ENCODE measurements at places on chromosomes 5 and 9. TPM values are rescaled to one million over a fixed set of nuclear protein-coding genes. Genes with fewer than 3 reads are reported as not detected.

DNA sequence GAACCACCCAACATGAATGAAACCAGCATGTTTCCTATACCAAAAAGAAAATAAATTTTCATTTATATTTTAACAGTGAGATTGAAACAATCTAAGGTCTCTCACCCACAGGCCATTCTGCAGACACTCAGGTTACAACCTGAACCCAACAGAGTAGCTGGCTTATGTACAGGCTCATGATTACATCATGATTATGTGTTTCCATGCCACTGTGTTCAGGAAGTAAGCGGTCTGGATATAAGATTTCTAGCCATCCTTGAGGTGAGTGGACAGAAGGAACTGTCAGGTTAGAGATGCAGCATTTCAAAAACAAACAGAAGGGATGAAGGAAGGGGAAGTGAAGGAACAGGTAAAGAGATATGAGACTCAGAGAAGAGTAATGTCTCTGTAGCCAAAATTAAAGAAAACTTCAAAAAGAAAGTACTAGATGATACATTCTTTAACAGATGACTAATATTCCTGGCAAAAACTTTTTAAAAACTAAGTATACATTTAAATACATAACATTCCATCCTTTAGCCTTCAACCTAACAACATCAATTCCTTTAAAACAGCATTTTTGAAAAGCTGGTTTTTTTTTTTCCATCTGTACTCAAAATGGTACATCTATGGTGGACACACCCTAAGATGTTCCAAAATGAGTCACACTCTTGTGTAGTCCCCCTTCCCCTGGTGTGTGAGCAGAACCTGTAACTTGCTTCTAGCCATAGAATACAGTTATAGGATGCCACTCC lies 119.8 kb downstream of the LPAR1 start:
- no peak for DNase-seq

DNA sequence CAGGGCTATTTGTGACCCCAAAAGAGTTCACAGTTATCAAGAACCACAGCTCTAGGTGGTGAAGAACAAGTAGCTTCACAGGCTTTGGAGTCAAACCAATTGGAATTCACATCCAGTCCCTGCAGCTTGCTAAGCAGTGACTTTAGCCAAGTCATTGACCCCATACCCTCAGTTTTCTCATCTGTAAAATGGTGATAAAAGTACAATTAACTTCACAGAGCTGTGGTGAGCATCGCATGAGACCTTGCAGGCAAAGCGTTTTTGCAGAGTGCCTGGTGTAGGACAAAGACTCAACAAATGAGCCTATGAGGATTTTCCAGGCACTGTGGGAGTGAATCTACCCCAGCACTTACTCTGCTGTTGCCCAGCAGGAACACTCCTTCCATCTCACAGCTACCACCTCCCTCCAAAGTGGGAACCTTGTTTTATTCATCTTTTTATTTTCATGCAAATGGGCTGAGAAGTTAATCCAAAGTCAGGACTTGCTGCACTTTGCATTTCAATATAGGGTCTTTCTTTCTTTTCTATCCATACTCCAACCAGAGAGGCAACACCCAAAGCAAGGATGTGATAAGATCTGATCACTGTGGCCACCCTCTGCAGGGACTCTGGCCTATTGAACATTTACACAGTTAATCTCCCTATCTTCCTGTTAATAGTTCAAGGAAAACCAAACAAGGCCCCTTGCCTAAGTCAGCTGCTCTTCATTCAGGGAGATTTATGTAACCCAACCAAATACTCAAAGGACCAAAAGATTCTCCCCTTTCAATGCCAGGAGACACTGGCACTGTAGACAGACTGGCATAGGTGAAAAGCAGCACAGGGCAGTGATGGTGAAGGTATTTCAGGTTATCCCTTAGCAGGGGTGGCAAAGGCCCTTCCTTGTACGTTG lies 41.9 kb downstream of the ABCA1 start:
- no peak for DNase-seq

NXNL2 gene
- not detected for total RNA-seq

DNA sequence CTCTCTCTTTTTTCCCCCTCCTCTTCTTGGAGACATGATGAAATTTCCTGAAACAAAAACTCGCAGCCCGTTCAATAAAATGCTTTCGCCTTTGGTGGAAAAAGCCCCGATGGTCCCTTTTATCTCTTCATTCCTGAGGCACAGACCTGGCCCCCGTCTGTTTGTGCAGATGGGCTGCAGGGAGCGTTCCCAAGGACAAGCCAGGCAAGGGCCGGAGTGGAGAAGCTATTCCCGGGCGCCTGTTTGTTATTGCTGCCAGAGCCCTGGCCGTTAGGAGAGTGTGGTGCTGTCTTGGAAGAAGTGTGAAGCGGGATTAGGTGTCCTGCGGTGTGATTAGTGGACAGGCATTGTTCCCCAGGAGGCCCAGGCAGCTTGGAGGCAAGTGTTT lies 71.9 kb downstream of the SMIM23 start:
- no peak for DNase-seq

GRCh38 chr9:5644501-5644900 lies 15.6 kb downstream of the RIC1 start:
- no peak for DNase-seq

DNA sequence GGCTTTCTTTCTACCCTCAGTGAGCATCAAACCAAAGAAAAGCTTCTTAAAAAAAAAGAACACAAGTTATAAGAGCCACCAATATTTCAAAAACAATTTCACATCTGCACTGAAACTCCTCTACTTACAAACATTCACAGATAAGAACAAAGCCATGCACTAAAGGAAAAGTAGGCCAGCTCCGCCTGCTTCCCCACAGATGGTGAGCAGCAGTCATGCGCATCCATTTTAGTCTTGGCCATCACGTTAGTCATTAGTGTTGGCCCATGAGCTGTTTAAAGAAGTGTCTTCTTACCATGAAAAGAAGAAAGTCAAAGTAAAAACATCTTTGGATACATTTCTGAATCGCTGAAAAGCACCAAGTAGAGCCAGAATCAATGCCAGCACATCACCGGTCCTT lies 40.0 kb upstream of the SMIM23 start:
- DNase-seq, result no peak

DNA sequence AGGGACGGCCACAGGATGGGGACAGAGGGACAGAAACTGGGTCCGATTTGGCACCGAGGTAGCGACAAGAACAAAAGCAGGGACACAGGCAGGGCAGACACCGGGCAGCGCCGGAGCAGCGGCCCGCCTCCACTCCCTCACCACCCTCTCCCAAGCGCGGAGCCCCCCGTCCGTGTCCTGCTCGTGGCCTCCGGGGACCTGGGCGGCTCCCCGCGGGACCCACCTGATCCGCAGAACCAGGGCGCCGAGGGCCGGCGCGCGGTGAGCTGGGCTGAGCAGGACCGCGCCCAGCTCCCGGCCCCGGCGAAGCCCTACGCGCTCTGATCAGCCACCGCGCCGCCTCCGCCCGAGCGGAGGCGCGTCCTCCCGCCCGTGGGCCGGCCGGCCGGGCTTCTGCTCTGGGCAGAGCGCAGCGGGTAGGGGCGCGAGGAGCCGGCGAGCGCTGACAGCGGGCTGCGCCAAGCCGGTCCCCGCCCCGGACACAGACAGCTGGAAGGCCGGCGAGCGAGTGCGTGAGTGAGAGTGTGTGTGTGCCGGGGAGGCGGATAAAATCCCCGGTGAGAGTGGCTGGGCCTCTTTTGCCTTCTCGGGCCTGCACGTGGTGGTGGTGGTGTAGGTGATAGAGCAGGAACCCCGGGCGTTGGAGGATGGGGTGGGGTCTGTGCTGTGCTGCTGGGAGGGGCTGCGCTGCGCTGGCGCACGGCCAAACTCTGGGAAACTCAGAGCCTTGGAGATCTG lies at the start of gene GGTA1:
GGTA1 (minus strand) TSS at position 418 of the 738 bp plus-strand sequence. CDS start 31,922 bp downstream, outside the sequence.
- peak; percentile 52 for DNase-seq

CSF2 gene
- not detected for total RNA-seq

GRCh38 chr9:104866191-104866590 lies 61.8 kb downstream of the ABCA1 start:
- DNase-seq, result no peak

CCIN gene
- 0.22 TPM for total RNA-seq

PCDHA2 gene
- total RNA-seq, result not detected

GRCh38 chr5:3181671-3182070 lies 414.0 kb upstream of the IRX1 start:
- DNase-seq, result no peak

FAT2 gene
- not detected for total RNA-seq

TSSK1B gene
- total RNA-seq, result not detected

DNA sequence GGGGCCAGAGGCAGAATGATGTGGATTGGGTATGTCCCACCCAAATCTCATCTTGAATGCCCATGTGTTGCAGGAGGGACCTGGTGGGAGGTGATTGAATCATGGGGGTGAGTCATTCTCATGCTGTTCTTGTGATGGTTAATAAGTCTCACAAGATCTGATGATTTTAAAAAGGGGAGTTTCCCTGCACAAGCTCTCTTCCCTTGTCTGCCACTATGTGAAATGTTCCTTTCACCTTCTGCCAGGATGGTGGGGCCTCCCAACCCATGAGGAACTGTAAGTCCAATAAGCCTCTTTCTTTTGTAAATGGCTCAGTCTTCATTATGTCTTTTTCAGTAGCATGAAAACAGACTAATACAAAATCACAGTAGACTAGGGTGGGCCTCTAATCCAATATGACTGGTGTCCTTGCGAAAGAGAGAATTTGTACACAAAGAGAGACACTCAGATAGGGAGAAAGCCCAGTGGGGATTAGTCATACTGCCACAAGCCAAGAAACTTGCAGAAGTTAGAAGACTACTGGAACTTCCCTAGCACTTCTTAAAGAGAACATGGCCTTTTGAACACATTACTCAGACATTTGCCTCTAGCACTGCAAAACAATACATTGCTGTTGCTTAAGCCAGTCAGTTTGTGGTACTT lies 68.4 kb downstream of the ANXA1 start:
- no peak for DNase-seq

CARTPT gene
- not detected for total RNA-seq

ACTBL2 gene
- not detected for total RNA-seq

DNA sequence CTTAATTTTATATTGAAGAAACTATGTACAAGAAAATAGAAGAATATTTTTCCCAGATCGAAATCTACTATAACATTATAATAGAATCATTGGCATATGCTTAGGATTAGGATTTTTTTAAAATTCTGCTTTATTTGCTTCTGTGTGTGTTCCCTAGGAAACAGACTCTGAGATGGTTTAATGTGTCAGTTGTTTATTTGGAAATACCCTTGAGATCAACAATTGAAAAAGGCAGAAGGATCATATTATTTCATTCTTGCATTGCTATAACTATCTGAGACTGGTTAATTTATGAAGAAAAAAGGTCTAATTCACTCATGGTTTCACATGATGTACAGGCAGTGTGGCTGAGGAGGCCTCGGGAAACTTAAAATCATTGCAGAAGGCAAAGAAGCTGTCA lies 622.6 kb downstream of the PRR16 start:
- no peak for DNase-seq

FGF10 gene
- total RNA-seq, result not detected

DNA sequence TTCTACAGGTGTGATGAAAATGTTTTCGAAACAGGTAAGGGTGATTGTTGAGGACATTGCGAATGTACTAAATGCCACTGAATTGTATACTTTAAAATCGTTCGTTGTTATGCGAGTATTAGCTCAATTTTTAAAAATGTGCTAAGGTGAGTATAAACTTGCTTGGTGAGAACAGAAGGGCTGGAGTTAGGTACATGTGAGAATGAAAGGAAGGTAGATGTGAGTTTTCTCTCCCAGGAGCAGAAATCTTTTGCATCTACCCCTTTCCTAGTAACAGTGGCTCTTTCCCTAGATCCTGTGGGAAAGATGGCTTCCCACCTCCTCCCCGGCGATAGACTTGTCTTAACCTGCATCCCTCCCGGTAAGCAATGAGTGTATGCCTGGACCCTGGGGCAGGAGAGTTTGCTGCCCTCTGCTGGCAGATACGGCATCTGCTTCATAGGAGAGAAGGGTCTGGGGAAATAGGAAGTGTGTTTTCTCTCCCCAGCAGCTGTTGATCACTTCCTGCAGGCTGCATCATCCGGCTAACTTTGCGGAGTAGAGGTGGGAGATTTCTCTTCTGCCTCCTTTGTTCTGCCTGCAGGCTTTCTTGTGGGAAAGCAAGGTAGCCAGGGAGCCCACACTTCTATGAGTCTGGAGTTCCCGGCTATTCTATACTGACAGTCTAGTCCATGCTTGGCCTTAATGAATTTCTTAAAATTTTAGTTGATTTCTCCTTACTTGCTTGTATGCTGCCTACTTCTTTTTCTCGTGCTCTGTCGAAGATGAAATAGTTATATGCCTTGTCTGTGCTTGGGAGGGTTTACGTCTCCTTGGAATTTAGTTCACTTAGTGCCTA lies 373.3 kb upstream of the SEMA6A start:
- peak; percentile 8 for DNase-seq

COL5A1 gene
- total RNA-seq, result 164 TPM

DMXL1 gene
- 26.1 TPM for total RNA-seq

DNA sequence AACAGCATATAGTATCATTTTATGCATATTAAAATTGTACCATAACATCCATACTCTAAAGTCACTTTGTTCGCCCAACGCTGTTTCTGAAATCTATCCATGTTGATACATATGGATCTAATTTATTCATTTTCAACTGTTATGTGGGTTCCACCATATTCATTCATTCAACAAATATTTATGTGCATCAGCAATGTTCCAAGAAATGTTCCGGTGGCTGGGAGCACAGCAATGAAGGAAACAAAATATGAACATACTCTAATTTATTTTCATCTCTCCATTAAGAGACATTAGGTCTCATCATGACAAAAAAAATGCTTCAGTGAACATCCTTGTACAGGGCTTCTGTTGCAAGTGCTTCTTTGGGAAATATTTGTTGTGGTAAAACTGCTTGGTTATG lies 75.4 kb downstream of the MARCHF3 start:
- no peak for DNase-seq

DNA sequence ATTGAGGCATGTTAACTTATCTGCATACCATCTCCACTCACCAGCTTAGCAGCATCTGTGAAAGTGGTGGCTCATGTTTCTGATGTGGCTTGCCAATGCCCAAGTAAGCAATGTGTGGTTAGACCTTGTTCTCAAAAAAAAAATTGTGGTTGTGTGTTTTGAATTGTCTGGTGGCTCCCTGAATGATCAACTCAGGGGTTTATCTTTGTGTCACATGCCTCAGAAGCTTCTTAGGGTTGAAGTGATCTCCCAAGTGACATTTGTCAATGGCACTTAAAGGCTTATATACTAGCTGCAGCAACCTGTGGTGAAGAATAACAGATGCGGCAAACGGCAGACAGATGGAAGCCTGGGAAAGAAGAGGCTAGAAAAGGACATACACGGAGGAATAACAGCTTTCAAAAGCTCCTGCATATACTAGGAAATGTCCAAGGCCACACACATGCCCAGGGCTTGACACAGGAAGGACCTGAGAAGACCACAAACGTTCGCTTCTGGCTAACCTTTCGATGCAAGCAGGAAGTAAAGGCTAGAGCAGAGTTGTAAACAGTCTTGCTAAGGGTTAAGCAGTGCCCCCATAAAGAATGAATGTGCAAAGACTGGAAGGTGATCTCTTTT lies 42.2 kb upstream of the FSD1L start:
- DNase-seq, result peak; percentile 40

GRIA1 gene
- not detected for total RNA-seq

- DNase-seq, result no peak
These were observed 93.4 kb upstream of the IRX4 start for GRCh38 chr5:1975898-1976765.

- DNase-seq, result no peak
These were observed 115.9 kb downstream of the ATPSCKMT start for GRCh38 chr5:10133830-10134229.
